Activated CD8-positive, alpha-beta T cell treated with anti-CD3 and anti-CD28 coated beads for 36 hours (primary cell): ENCODE measurements at places on chromosomes 6 and 20.

DNA sequence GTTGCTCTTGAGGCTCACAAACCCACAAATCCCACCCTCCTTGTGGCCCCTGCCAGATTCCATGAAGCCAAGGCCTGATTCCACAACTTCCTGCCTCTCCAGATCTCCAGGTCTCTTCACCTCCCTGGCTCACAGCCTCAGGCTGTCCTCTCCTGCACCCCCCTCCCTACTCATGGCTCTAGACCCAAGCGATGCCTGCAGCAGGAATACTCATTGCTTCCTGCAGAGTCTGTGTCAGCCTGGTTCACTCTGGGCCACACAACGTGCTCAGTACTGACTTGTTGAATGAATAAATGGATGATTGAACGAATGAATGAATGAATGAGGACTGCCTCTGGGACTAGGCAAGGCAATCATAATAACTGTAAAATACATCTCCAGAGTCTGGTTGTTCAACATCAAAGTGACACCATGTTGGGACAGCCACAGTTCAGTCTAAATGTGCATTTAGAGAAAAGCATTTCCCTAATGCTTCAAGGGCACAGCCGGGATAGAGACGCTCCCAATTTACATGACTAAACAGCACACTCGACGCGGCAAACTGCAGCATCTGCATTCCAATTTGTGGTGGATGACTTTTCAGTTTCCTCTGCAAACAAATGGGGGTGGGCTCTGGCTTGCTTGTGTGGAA is 139.9 kb downstream of the GRM4 start:
- DNase-seq, result no peak

- DNase-seq, result peak; percentile 74
Measured at GRCh38 chr20:25148181-25148981, 47.1 kb upstream of the ENTPD6 start.

GRCh38 chr20:60306105-60306504 is 347.9 kb downstream of the CDH26 start:
- DNase-seq, result no peak

GRCh38 chr6:142353690-142354089 is 51.9 kb downstream of the ADGRG6 start:
- no peak for DNase-seq

GRCh38 chr20:33272155-33272873 is 10.7 kb upstream of the BPIFB1 start:
- no peak for DNase-seq

DNA sequence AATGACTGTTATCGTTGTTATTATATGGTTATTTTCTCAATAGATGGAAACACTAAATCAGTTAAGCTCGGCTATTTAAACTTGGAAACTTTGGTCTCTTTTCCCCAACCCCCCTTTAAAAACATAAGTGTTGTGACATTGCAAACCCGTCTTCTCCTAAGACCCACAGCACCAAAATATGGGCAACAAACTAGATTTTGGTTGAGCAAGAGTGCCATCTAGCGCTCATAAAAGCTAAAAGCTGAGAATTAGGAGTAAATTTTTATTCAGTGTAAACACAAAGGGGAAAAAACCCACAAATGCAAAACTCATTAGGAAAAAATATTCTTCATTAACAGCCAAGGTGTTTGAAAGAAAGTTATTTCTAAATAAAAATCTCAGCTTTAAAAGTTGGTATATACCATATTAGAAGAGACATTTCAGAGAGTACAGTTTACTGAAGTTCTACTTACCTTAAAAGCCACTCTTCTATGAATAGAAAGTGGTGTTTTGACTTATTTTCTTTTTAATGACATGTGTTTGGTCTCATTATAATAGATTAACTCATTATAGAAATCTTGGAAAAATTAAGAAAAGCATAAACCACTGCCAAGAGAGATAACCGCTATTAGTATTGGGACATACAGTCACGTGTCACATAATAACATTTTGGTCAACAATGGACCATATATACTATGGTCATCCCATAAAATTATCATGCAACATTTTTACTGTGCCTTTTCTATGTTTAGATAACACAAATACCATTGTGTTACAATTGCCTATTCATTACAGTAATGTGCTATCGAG is 21.1 kb downstream of the SESN1 start:
- DNase-seq, result peak; percentile 54

- no peak for DNase-seq
Measured at GRCh38 chr6:8193541-8193940, 91.2 kb upstream of the EEF1E1 start.

- DNase-seq, result no peak
Measured at GRCh38 chr6:84272298-84272697, 44.9 kb upstream of the CEP162 start.

- DNase-seq, result no peak
Measured at GRCh38 chr20:53148771-53149147, 176.6 kb downstream of the TSHZ2 start.

DNA sequence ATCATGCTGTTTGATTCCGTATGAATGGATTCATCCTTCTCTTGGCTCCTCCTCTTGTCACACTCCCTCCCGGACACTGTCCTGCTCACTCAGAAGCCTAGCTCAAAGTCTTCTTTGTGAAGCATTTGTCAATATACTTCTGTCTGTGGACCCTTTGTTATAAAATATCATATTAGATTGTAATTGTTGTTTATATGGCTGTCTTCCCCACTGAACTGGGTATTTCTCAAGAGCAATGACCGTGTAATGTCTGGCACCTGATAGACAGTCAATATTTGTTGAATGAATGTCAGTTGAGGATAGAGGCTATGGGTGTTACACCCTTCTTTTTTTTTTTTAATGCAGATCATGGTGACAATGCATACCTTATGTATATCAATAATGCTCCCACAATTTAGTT is 335.3 kb downstream of the SOX4 start:
- no peak for DNase-seq

GRCh38 chr6:14665827-14666724 is 548.5 kb downstream of the CD83 start:
- DNase-seq, result peak; percentile 69

DNA sequence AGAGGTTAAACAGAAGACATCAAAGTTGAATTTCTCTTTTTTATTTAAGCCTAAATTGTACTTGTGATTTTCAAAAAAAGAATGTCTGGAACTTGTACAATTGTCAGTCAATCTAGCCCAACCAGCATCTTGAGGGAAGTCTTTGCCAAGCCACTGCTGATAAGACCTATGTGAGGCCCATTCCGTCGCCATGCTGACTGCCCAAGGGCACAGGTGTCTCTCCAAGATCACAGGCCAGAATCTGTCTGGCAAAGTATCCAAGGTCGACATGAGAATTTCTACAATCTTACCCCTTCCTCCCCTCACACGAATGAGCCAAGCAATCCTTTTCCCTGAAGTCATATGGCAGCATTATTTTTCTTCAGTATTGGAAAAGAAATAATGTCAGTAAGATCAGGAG is 614.5 kb downstream of the CBLN4 start:
- DNase-seq, result no peak

DNA sequence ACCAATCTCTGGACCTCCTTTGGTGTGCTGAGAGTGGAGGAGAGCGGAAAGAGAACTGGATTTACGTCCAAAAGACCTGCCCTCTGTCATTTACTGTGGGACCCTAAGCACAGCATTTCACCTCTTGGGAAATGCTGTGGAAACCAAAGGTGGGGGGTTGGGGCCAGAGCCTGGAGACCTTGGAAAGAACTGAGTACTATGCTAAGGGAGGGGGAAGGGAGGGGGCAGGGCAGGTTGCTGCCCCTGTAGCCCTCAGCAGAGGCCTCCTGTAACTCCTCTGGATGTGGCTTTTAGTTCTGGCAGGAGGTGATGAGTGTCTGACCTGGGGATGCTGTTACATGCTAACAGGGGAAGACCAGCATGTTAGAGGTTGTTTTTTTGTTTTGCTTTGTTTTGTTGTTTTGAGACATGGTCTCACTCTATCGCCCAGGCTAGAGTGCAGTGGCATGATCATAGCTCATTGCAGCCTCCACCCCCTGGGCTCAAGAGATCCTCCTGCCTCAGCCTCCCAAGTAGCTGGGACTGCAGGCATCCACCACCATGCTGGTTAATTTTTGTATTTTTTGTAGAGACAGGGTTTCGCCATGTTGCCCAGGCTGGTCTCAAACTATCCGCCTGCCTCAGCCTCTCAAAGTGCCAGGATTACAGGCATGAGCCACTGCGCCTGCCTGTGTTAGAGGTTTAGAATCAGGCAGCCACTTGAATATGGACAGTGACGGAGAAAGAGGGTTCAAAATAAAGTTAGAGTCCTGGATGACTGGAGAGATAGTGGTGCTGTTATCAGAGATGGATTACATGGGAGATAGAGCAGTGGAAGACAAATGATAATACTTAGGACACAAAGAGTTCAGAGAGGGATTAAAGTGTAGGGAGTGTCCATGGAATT is 18.4 kb upstream of the PARD6B start:
- DNase-seq, result no peak

DNA sequence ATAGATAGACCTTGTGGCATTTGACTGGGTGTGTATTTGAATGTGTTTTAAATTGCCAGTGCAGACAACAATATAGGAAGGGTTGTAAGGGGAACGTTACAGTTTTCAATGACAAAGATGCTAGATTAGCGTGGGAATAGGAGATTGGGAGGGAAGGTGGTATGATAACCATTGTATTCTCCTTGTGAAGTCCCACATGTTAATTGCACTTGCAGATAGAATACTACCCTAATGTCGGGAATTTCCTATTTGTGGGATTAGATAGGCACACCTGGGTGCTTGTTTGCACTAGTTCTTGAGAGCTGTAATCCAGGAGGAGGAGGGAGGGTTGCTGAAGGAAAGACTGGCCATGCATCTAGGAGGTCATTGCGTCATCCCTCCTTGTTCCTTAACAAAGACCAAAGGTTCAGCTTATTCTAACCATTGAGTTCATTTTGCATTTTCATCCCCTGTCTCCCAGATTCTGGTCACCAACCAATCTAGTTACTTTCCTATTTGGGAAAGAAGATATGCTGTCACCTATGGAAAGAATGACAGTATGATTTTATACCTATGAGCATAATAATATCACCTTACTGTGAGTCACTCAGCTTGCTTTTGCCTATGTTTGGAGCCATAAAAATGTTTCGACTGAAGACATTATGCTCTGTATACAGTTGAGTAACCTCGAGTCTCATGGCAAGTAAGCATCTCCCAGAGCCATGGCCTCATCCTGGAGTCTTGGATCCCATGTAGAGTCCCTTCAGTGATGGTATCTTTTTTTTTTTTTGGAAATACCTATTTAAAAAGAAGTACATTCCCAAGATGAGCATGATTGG is 201.5 kb downstream of the DTNBP1 start:
- DNase-seq, result no peak

DNA sequence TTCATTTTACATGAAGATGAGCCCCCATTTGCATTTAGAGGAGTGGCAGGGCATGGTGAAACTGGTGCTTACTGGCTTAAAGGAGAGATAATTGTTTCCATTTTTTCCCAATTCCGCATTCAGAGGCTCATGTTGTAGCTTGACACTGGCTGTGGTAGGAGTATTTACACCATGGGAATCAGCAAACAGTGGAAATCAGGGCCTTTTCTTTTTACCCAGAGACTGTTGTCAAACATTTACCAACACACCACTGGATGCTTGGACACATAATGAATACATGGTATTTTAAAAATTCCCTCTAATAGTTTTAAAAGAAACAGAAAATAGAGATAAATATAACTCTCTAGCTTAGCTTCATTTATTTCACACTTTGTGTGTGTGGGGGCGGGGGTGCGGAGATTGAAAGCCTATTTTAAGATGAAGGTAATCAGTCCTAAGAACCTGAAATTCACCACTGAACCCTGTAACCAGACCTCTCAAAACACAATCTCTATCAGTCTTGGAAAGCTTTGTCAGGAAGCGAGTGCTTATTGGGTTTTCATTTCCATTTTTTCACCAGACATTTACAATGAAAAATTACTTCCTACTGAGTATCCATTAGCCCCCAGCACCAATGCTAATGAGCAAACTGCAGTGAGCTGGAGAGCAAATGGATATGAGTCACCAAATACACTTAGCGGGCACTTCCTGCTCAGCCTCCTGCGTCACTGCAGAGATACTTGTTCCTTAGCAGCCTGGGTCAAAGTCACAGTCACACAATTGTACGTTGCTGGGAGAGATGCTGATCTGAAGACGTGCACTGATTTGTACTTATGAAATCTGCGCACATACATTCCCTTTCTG is 532.0 kb downstream of the BCKDHB start:
- peak; percentile 23 for DNase-seq

- DNase-seq, result no peak
Measured at GRCh38 chr20:5140195-5140594, 13.4 kb downstream of the CDS2 start.

- no peak for DNase-seq
Measured at GRCh38 chr20:38458314-38458713, 14.3 kb upstream of the RALGAPB start.

- no peak for DNase-seq
Measured at GRCh38 chr6:13163161-13163944, 165.0 kb downstream of the TBC1D7 start.

DNA sequence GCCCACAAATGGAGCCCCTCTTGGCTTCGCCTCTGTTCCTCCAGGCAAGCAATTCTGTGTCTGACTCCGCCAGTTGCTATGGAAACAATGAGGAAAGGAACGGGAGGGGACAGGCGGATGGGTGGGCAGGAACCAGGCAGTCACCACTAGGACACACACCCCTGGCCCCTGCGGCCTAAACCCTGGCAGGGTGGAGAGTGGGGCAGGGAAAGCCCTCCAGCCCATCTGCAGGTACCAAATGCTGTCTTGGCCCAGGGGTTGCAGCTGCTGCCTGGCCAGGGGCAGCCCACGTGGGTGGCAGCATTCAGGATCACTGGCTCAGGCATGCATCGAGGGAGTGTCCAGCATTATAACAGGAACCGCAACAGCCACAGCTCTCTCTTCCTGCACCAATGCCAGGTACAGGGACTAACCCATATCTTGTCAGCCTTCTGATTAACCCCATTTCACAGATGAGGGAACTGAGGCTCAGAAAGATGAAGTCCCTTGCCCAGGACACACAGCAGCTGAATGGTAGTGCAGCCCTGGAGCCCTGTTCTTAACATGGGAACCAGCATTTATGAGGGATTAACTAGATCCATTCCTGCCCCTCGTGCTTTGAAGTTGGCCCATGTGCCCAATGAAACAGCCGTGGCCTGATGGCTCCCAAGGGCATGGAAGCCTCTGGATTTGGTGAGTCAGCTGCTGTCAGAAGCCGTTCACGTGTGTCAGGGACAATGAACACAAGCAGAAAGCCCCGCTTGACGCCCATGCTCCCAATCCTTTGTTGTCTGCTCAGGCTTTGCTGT is 66.3 kb downstream of the NOL4L start:
- no peak for DNase-seq

- DNase-seq, result peak; percentile 82
Measured at GRCh38 chr6:127186889-127187288, 68.4 kb downstream of the RSPO3 start.

GRCh38 chr6:55696501-55696900 is 117.5 kb upstream of the HMGCLL1 start:
- no peak for DNase-seq

DNA sequence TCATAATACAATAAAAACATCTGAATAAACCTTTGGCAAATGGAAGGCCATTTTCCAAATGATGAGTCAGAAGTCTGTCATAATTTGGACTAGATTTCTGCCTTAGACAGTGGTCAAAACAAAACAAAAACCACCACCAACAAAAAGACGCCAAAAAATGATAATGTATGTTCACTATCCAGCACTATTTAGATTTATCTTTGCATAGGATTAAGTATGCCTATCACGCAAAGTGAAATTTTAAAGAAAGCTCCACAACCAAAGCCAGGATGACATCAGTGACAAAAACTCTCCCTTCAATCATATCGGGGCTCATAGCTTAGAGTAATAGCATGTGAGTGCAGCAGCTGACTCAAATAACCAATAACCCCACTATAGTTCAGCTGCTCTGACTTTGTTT is 201.9 kb downstream of the MOXD1 start:
- DNase-seq, result no peak
